ENCODE measurements at places on chromosomes 6 and 20. TPM values are rescaled to one million over a fixed set of nuclear protein-coding genes. Genes with fewer than 3 reads are reported as not detected.

- peak; percentile 30 for DNase-seq
Observed at GRCh38 chr6:18632670-18633410, 245.7 kb downstream of the RNF144B start.

DNA sequence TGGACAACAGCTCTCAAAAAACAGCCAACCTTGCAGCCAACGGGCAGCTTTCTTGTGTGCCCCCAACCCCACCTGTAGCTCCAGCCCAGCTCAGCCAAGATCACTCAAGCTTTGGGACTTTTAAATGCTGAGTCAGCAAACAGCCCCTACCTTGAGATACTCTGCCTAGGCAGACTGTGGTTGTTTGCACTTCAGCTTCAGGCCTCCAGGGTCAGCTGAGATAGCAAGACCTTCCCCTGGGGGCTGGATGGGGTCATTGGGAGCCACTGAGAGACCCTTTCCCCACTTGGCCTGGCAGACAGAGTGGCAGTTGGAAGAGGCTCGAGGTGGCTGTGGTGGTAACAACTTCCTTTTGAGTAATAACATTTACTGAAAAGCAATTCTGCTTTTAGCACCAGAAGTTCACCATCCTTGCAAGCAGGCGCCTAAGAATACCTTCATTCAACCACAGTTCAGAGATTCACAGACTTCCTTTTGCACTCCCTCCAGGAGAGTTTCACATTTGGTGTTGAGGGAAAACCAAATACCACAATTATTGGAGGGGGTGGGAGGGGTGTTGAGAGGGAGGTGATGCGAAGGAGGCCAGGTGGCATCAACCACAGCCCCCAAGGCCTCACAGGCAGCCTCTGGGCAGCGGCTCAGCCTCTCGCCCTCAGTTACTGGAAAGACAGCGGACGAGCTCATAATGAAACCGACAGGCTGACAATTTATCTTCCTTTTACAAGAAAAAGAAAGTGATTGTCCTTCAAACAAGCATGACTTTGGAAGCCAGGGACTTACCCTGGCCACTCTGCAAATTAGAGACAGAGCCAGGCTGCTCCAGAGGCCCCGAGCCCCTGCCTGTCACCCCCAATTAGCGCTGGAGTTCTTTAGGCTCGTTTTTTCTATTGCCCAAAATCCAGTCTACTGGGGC lies 148.1 kb downstream of the CEBPB start:
- peak; percentile 59 for DNase-seq

DNA sequence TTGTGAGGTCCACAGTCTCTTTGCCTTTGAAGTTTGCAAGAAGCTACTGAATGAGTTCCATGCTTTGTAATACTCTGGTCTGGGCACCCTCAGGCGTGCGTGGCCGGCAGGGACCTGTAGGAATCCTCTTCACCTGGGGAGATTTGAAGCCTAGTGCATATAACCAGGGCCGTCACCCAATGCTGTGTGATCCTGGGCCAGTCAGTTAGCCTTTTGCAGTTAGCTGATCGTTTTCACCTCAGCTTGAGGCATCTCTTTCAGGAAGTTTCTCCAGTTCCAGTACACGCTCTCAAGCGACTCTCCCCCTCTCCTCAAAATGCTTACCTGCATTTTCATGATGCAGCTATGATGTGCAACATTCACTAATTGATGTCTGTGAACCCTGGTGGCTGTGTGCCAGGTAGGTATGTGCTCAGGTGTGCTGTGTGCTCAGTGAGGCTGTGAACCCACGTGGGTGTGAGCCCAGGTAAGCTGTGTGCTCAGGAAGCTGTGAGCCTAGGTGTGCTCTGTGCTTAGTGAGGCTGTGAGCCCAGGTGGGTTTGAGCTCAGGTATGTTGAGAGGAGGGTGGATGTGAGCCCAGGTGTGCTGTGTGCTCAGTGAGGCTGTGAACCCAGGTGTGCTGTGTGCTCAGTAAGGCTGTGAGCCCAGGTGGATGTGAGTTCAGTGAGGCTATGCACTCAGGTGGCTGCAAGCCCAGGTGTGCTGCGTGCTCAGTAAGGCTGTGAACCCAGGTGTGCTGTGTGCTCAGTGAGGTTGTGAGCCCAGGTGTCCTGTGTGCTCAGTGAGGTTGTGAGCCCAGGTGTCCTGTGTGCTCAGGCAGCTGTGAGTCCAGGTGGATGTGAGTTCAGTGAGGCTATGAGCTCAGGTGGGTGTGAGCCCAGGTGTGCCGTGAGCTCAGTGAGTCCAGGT lies 120.4 kb downstream of the PHACTR3 start:
- no peak for DNase-seq

DNA sequence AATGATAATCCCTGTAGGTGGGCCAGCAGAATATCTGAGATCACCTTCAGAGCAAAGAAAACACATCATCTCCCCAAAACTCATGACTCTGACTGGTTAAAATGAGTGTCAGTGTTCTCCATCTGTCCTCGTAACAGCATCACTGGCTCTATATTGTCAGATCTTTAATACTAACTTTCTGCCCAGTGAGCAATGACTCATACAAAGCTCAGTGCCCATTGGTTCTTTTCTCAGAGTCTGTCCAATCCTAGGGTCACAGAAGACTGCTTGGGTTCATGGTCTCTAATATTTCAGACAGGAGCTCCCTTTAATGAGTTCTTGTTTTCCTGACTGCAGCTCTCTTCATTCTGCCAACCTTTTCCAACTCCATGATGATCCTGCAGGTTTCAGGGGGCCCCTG lies 36.4 kb downstream of the HLA-DPB1 start:
- peak; percentile 37 for DNase-seq

GRCh38 chr6:85581572-85581971 lies 12.1 kb downstream of the SNX14 start:
- no peak for DNase-seq

DNA sequence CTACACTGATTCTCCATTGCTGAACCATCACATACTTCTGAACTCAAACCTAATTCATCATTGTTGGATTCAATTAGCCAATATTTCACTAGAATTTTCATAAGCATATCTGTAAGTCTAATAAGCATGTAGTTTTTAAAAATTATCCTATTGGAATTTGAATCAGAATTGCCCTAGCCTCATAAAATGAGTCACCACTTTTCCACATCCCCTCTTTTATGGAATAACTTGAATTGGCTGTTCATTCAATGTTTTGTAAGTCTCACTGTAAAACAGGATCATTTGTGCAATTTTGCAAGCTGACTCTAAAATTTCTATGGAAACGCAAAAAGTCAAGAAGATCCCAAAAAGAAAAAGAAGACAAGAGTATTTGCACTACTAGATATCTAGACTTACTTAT lies 141.0 kb downstream of the HACE1 start:
- peak; percentile 0 for DNase-seq

DNA sequence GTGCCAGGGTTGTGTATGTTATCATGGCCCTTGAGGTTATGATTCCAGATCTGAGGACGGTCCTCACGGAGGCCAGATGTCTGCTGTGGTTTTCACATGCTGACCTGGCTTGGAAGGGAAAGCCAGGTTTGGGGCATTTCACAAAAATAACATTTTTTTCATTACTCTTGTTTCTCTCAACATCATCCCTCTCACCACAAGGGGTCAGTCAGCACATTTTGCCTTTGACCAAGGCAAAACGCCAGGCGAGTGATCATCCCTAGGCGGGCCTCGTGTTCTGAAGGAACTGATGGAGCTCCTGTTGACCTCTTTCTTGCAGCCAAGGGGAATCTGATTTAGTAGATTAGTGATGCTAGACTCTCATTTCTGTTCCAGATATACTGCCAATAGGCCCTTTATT lies 133.5 kb downstream of the TBC1D7 start:
- DNase-seq = peak; percentile 38

DNA sequence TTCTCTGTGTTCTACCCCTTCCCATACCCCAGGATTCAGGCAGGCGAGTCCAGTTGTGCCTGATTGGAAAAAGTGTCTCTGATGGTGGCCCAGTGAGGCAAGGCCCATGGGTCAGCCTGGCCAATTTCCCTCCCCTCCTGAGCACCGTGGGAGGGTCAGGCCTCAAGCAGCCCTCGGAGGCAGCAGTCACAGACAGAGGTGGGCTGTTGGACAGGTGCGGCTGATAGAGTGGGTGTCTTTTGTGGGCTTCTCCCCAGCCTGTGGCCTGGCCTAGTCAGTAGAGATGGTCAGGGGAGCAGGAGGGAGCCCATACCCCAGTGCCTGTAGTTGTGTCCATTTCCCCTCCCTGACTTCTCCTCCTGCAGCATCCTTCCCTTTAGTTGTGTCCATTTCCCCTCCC lies 8.9 kb downstream of the MYT1 start:
- no peak for DNase-seq

Gene BTN1A1
- total RNA-seq = not detected

Gene ZNF133
- total RNA-seq = 10.7 TPM

Data from astrocyte (in vitro differentiated cells and primary cell).